ENCODE measurements at places on chromosomes 3 and 15.

DNA sequence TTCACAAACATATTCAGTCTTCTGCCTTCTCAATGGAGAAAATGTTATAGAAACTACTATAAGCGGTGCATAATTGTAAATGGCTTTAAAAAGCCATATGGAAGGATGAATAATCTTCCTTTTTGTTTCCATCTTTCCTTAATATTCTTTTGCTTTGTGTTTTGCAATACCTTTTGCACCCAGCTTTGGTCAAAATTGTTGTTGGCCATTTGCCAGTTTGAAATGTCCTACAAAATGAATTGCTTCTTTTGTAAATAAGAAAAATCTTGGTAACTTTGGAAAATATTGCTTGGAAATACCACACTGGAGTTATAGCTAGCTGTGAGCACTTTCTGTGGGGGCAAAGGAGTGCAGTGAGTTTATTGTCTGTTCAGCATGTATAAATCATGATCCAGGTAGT is 93.5 kb upstream of the NR2F2 start:
- no peak for DNase-seq

DNA sequence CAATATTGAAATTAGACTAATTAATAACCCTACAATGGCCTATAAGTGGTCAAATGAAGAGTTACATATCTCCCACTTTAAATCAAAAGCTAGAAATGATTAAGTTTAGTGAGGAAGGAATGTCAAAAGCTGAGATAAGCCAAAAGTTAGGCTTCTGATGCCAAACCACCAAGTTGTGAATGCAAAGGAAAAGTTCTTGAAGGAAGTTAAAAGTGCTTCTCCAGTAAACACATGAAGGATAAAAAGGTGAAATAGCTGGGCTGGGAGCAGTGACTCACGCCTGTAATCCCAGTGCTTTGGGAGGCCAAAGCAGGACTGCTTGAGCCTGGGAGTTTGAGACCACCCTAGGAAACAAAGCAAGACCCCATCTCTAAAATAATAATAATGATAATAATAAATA is 46.9 kb upstream of the DCUN1D1 start:
- DNase-seq = no peak

DNA sequence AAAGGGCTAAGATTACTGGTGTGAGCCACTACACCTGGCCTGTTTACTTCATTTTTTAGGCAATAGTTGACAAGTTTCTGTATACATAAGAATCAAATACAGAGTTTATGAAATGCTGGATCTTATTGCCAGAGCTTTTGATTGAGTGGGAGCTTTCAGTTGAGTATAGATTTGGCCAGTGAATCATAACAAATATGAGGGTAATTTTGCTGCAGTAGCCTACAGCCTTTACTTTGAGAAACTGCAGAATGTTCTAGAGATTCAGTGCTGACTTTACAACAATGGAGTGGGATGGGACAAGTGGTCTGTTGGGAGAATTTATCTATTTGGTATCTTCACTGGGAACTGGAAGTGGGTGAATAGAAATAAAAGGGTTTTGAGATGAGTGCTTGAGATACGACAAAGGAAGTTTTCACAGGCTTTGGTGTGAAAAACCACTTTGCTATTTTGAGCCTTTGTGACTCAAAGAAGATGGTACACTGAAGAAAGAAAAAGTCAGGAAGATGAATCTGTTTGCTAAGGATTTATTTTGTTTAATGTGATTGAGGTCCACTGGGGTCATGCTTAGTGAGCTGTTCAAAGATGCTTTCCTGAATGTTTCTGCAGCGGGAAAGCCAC is 227.8 kb downstream of the UBE2E2 start:
- no peak for DNase-seq

- no peak for DNase-seq
Observed at GRCh38 chr15:29470794-29471193, 201.2 kb upstream of the NSMCE3 start.

DNA sequence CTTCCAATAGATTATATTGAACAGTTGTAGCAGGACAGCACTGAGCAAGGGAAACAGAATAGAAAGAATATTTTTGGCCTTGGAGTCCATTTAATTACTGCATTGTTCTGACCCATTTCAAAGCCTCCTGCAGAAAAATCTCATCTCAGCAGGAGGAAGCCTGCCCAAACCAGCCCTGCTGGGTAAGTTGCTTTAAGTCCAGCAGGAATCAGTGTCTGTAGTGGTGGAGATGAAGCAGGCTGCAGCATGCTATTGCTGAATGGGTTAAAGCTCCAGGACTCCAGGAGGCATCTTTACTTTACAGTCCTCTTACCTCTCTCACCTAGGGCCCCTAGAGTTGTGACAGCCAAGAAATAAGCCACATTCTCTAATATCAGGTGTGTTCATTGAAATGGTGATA is 380.3 kb upstream of the THBS1 start:
- no peak for DNase-seq

DNA sequence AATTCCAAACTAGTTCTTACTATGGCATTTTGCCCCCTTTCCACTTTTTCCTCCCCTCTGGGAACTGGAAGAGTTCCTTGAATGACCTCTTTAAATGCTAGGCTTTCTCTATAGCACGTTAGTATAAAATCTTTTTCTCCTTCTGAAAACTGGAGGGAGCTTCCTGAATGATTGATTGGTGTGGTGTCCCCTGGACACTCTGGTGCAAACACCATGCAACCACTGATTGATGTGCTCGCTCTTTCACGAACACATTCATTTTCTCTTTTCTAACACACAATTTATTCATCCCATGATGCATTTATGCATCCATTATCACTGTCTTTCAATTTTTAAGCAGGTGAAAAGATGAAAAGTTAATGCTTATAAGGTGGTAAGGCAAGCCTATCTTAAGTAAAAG is 159.1 kb upstream of the NANOGP8 start:
- no peak for DNase-seq

GRCh38 chr3:109098079-109098644 is 19.8 kb downstream of the MORC1 start:
- no peak for DNase-seq

DNA sequence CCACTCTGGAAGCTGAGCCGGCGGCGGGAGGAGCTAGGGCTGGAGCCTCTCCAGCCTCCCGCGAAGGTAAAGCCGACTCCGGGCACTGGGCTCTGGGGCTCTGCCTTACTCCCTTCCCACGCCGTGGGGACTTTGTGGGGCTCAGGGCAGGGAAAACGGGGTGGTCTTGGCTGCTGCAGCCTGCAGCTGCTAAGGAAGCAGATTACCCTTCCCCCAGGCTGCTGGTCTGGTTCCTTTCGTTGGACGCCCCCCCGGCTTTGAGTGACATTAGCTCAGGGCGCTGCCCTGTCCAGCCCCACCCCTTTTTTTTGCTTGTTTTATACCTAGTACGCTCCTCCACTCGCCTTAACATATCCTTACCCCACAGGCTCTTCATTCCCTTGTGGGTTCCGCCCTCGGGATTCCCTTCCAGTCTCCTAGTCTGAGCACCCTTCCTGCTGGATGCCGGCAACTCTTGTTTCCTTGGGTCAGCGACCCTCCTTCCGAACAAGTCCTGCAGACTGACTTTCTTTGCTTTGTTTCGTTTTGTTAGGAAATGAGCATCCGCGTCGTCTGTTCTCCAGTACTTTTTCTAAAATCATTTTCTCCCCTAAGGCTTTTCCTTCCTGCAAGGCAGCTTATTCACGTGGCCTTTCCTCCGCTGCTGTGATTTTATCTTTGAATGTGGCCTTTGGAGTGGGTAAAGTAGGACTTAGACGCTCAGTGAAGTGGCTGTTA is 551 bp downstream of the DNAJC13 start:
- DNase-seq = peak; percentile 26

DNA sequence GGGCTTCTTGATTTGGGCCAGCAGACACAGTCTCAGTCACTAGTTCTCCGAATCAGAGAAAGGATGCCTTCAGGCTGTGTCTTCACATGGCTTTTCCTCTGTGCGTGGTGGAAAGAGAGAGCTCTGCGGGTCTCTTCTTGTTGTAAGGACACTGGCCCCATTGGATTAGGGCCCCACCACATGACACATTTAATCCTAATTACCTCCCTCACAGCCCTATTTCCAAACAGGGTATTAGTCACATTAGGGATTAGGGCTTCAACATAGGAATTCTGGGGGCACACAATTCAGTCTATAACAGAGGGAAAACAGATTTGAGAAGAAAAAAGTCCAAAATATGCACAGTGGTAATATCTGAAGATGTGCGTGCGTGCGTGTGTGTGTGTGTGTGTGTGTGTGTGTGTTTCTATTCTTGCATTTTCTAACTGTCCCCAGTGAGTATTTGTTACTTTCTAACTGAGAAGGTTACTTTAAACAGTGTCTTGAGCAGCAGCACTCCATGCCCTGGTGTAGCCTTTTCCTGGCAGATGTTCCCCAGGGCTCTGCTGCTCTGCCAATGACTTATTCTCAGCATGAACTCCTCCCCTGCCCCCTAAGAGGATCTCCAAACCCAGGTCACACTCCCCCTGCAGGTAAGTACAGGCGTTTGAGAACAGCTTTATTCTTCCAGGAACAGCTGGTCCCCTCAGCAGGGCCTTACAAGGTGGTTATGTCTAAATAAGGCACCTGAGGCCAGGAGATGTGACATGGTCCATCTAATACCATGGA is 72.9 kb downstream of the RPL39L start:
- DNase-seq = no peak

- DNase-seq = no peak
Observed at GRCh38 chr15:43648649-43649429, at the start of gene CATSPER2. Gene CATSPER2, minus strand, starts transcription at chr15:43648844. Its CDS starts 783 bp downstream, at chr15:43648061.
